ENCODE measurements at places on chromosomes 5 and 9. TPM values are rescaled to one million over a fixed set of nuclear protein-coding genes. Genes with fewer than 3 reads are reported as not detected.

DNA sequence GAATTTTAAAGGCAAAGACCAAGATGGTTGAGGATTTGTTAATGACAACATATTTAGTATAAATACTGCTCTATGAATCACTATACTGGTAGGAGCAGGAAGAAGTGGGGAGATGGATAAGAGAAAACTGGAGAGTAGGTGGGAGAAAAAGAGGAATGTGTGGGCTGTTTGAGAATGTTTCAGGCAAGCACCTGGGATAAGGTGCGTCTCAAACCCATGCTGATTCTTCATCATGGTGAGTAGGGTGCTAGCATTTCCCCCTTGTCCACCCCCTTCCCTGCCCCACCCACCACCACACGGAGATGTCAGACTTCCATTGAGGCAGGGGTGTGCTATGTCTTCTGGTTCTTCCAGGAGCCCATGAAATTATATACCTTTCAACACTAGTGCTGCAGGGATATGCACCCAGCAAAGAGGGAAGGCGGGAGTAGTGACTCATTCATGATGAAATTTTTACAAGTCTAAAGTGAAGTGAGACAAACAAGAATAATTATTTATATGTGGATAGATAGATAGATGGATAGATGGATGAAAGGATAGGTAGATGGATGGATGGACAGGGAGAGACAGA lies 54.3 kb downstream of the MTX3 start:
- DNase-seq, result no peak

GRCh38 chr9:16214677-16215352 lies 655.7 kb downstream of the BNC2 start:
- DNase-seq, result no peak

GRCh38 chr5:175747539-175748060 lies 89.7 kb downstream of the HRH2 start:
- DNase-seq, result no peak

- no peak for DNase-seq
These were observed 69.5 kb upstream of the HSPB3 start for GRCh38 chr5:54385994-54386393.

Gene IL13
- polyA plus RNA-seq, result 0.12 TPM

DNA sequence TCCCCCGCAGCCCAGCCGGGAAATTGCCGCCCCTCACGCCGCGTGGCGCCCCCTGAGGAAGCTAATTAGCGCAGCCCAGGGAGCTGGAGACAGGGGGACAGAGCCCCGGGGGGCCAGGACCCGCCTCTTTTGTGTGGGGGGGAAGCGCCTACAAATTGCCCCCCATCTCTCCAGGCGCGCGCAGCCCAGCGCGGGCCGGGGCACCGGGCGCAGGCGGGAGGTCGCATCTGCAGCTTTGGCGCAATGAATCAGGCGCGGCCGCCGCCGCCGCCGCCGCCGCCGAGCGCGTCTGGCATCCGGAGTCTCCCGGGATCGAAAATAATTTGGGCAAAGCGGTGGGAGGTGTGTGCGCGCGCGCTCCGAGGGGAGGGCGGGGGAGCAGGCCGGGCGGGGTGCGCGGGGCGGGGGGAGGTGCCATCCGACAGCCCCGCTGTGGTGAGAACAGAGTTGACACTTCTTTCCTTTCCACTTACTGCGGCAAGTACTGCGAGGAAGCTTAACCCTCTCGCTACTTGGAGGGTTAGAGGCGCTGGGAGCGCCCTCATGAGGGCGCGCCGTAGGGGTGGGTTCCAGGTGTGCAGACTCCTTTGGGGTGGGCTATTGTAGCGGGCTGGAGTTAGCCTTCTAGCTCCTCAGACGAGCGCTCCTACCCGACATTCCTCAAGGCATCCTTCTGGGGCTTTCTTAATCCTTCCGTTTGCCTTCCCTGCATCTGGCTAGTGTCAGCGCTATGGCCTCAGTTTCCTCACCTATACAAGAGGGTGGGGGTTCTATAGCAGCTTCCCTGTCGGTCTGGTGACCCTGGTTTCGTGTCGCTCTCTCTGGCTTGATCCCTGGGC lies 63.1 kb downstream of the CXXC5 start:
- DNase-seq, result no peak

DNA sequence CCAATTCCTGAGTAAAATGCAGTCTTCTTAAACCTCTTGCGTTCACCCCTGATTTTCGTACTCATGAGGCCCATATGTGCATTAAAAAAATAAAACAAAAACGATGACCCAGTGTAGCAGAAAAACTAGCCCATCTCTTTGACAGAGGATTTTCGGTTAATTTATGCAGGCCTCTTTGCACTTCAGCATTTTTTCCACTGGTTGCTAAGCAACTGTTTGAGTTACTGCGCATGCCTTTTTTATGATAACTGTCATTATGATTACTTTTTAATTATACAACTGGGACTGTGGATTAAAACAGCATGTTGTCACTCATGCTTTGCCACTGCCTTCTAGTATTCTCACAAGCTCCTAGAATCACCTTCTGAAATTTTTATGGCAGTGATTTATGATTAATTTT lies 165.0 kb downstream of the SMARCA2 start:
- no peak for DNase-seq

Gene SPATA31C1
- 0.62 TPM for polyA plus RNA-seq

- DNase-seq, result no peak
These were observed at the start of gene PTGS1 for GRCh38 chr9:122370869-122371755. Gene PTGS1 (plus strand): TSS chr9:122371024. CDS start chr9:122371085, 61 bp downstream.

GRCh38 chr5:167699432-167699831 lies 592.0 kb upstream of the WWC1 start:
- no peak for DNase-seq

- DNase-seq, result no peak
These were observed 233.0 kb upstream of the RPS23 start for GRCh38 chr5:82511134-82511533.

DNA sequence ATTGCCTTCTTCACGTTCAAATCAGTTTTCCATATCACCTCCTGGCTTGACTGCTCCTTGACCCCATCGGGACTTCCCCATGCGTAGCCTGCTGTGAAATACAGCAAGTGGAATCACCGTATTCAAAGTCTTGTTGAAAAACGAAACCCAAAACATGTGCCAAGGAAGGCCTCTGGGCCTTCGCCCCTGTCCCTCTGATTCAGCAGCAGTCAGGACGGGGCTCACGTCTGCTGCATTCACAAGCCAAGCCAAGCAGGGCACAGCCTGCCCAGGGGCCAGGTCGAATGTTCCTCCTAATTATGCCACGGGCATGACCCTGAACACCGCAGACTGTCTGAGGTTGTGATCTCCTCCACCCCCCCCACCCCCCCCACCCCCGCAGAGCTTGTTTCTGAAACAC lies 960 bp upstream of the CTNND2 start:
- no peak for DNase-seq

DNA sequence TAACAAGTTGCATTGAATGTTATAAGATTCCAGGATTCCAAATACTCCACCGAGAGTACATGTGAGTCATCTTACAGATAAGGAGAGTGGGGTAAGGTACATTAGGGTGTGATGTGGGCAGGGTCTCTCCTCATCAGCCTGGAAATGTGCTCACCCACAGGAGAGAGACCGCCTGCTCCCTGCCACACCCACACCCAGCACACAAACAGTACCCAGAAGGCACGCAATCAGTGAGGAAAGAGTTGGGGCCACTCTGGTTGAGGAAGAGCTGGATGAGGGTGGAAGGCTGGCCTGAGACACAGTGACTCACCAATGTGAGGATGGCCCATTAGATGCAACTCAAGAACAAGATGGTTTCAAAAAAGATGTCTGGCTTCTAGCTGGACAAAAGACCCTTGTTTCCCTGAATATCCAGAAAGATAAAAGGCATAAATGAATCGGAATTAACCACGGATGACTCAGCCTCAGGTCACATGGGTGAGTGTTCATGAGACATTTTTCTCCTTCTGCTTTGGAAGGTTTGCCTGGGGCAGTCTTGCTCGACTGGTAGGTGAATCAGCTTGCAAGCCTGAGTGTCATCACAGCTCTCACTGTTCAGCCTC lies 51.1 kb upstream of the LHFPL2 start:
- no peak for DNase-seq

- no peak for DNase-seq
These were observed 134.5 kb downstream of the SEC61B start for GRCh38 chr9:99356512-99356971.

Gene RGMB
- polyA plus RNA-seq, result 14.5 TPM

Gene COL15A1
- 25.9 TPM for polyA plus RNA-seq
